Suppressor macrophage treated with lipopolysaccharide for 4 hours (primary cell): ENCODE measurements at places on chromosomes 11 and 22.

DNA sequence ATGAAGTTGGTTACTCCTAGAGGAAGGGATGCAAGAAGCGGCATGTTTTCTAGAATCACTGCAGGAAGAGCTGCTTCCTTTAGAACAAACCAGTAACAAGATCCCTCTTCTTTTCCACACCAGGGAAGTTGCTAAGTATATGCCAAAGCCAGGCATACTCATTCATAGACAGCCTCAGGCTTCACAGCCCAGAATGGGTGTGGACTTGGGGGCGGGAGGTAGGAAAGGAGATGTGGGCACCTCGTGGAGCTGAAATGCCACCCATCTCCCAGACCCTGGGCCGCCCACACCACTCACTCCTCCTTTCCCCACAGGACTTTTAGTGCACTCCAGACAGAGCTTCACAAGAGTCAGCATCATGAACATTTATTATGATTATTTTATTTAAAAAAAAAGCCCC, 16.0 kb upstream of the TMEM121B start:
- no peak for DNase-seq

DNA sequence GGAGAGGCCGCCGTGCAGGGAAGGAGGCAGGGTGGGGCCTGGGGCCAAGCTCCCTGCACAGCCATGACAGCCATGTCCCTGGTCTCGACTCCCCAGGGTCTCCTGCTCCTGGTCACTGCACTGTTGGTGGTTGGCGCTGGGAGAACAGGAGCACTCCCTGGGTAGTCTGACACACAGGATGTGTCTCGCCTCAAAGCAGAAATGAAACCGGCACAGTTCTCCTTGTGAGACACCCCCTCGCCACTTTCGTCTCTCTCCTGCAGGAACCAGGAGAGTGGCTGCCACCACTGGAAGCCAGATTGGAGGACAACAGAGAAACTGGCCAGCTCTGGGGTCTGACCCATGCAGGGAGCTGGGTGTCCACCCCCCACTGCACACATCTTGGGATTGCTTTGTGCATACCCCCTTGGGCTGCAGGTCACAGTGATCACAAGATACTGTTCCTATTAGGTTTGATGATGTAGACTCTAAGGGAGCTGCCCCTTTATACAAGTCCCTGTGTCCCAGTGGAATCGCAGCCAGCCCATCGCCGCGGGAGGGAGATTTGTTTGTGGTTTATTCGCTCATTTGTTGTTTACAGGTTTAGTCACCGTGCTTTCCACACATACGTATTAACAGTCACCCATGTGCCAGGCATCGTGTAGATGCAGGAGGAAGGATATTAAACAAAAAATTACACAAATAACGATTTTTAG, 27.0 kb upstream of the YWHAH start:
- peak; percentile 87 for DNase-seq

DNA sequence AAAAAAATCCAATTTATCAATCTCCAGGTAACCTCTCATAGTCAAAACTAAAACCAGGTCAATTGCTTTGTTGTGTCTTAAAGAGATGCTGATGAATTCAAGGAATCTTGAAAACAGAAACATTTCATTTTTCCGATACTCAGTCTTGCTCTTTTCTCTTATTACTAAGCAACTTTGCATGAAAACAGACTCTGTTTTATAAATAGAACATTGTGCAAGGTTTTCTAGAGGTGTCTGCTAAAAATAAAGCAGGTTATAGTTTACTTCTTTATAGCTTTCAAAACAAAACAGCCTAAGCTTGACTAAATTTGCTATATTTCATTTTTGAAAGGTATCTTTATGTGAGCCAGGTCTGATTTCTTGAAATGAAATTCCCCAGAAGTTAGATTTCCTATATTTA, 109.3 kb downstream of the ARL14EP start:
- no peak for DNase-seq

DNA sequence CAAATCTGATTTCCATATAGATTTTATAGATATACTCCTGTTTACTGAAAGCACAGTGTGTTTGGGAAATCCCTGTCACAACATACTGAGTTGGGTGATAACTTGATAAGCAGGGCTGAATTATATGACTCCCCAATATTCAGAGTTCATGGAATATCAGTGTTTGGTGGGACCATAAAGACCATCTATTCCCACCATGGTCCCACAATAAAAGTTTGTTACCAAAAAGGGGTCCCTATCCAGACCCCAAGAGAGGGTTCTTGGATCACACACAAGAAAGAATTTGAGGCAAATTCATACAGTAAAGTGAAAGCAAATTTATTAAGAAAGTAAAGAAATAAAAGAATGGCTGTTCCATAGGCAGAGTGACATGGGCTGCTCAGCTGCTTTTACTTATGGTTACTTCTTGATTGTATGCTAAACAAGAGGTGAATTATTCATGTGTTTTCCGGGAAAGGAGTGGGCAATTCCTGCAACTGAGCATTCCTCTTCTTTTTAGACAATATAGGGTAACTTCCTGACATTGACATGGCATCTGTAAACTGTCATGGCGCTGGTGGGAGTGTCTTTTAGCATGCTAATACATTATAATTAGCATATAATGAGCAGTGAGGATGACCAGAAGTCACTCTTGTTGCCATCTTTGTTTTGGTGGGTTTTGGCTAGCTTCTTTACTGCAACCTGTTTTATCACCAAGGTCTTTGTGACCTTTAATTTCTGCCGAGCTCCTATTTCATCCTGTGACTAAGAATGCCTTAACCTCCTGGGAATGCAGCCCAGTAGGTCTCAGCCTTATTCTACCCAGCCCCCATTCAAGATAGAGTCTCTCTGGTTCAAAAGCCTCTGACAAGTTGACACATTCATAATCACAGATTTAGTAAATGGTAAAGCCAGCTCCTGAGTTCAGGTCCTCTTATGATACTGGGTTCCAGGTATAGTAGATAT, 240.6 kb upstream of the PDGFD start:
- no peak for DNase-seq

- no peak for DNase-seq
Measured at GRCh38 chr11:124380585-124380984, 3.7 kb downstream of the OR8B2 start.

GRCh38 chr11:73340164-73340563, 32.1 kb downstream of the ARHGEF17 start:
- DNase-seq = no peak

GRCh38 chr22:37708580-37709444, 12.0 kb downstream of the TRIOBP start:
- DNase-seq = peak; percentile 65

- DNase-seq = no peak
Measured at GRCh38 chr22:24133187-24133965, 47.9 kb upstream of the SUSD2 start.

- DNase-seq = no peak
Measured at GRCh38 chr11:112504056-112504455, 243.4 kb upstream of the PLET1 start.

GRCh38 chr11:44347538-44347937, 37.6 kb upstream of the ALX4 start:
- no peak for DNase-seq

DNA sequence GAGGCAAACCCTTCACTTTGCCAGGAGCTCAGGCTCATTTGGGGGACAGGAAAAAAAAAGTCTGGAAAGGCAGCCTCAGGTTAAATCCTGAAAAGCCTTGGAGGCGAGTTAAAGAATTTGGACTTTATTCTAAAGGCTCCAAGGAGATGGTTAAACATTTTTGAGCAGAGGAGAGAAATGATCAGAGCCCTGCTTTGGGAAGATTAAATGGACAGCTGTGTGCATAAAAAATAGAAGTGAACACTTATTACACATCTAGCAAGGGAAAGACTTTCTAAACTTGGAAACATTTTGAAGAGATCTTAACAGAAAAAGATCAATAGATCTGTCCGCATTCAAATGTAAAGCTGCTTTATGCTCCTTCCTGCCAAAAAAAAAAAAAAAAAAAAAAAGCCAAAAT, 8.4 kb upstream of the RAB3IL1 start:
- DNase-seq = no peak

DNA sequence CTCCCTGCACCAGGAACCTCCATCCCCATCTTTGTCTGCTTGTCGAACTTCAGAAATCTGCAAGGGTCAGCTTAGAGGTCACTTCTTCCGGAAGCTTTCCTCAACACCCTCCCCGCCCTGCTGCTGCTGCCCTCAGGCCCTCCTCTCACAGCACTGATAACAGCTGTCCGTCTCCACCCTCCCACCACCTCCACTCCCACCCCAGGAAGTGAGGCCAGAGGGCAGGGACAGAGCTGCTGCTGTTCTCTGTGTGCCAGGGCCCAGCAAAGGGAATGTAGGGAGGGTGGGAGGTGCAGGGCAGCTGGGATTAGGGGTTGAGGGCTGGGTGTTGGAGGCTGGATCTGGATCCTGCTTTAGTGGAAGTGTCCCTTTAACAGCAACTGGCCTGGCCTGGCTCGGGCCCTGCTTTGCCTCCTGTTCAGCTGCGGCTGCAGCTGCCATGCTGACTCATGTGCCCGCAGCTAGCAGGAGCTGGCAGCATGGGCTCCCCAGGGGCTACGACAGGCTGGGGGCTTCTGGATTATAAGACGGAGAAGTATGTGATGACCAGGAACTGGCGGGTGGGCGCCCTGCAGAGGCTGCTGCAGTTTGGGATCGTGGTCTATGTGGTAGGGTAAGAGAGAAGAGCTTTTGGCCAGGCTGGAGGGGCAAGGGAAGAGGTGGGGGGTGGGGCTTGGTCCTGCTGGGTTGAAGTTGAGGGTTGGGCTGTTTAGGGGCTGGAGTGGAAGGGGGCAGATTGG, at the start of gene P2RX6:
P2RX6 (plus strand) TSS at position 440 of the 740 bp plus-strand sequence; CDS start at position 450, 10 bp downstream.
- peak; percentile 27 for DNase-seq

- peak; percentile 94 for DNase-seq
Measured at GRCh38 chr22:30802202-30803166, 107.8 kb downstream of the OSBP2 start.

GRCh38 chr22:22933807-22934542, 46.4 kb downstream of the IGLL5 start:
- DNase-seq = no peak

DNA sequence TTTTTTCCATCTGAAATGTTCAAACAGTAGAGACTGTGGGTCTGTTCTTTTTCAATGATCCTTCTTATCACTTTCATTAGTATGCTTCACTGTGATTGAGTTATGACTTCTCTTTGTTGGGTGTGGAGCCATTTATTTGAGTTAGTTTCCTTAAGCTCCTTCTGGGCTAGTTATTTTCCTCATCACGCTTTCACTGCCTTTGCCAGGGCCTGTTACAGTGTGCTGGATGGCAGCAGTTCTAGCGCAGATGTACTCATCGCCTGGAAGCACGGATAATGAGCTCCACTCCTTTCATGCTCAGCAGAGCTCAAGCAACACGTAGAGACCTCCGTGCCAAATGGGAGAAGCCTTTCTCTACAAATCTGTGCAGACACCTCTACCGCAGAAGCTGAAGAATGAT, 7.0 kb upstream of the ARHGAP42 start:
- DNase-seq = no peak

GRCh38 chr11:47104261-47104950, 72.3 kb downstream of the ARFGAP2 start:
- peak; percentile 12 for DNase-seq

- no peak for DNase-seq
Measured at GRCh38 chr22:33903012-33903411, 17.3 kb downstream of the LARGE1 start.

GRCh38 chr11:12092714-12093113, 17.7 kb upstream of the MICAL2 start:
- no peak for DNase-seq

- DNase-seq = no peak
Measured at GRCh38 chr11:2689651-2690575, 9.9 kb downstream of the KCNQ1OT1 start.

DNA sequence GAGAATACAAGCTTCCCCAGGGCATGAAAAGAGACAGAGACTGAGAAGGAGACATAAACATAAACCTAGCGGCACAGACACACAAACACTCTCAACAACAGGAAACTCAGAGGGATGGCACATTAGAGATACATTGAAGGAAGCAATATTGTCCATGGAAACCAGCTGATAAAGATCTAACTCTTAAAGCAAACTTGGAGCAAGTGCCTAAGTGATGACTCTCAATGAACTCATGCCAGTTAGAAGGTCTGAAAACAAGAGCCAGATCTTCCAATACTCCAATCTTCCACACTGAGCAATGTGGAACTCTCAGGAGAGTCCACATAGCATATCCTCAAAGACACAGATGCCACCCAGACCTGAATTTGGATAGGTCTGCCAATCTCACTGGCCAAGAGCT, 168.8 kb upstream of the ISX start:
- DNase-seq = no peak

DNA sequence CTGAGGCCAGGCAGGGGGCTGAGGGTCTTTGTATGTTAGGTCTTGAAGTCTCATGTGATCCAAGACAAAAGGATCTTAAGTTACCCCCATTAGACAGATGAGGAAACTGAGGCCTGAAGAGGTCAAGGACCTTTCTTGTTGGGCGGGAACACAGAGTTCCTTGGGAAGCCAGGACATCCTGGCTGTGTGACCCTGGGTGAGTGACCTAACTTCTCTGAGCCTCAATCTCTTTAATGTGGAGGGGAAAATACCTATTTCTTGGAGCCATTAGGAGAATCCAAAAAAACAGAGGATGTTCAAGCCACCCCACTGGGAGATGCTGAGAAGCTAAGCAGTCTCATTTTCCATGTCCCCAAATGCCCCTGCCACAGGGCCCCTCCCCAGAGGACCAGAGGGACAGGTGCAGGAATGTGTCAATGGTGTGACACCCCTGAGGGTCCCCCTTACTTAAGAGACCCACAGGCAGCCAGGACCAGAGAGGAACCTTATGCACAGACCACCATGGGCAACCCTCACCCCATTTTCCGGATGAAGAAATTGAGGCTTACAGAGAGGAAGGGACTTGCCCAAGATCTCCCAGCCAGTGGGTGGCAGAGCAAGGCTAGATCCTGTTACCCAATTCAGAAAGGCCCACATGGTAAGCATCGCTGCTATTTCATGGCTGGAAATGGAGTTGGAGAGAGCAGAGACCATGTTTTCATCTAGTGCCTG, 8.0 kb downstream of the RAC2 start:
- peak; percentile 65 for DNase-seq

DNA sequence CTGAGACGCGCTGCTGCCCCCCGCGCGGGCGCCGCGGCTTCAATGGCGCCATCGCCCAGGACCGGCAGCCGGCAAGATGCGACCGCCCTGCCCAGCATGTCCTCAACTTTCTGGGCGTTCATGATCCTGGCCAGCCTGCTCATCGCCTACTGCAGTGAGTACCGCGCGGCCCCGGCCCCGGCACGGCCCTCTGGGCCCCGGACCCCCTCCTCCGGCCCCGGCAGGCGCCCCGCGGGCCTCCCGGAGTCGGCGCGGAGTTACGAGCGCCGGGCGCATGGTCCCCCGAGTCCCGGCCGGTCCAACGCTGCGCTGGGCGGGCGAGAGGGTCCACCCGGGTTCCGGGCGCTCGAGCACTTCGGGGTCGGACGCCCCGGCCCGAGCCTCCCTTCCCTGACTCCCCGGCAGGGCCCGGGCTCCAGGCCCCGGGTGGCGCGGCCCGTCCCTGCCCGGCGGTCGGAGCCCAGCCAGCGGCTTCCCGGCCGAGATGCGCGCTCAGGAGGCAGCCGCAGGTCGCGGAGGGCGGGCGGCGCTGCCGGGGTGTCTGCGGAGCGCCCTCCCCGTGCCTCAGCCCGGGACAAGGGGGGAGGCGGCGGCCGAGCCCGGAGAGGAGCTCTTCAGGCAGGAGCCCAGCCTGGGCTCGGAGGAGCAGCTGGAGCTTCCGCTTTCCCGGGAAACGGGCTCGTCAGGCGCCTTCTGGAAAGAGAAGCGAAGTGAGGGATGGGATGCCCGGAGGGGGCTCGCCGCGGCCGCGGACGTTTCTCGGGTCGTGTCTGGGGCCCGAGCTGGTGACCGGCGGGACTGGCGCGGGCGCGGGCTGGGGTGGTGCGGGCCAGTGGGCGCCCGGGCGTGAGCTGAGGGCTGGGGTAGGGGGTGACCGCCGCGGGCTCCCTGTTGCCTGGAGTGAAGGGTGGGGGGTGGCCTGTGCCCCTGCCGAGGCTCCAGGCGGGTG, 1337.8 kb downstream of the BRD1 start:
- no peak for DNase-seq

GRCh38 chr22:50011447-50012210, 936 bp downstream of the IL17REL start:
- peak; percentile 18 for DNase-seq
